ENCODE measurements at places on chromosomes 1 and 21.

GRCh38 chr21:34639882-34640788, 25.2 kb upstream of the RCAN1 start:
- DNase-seq = no peak

GRCh38 chr1:229407206-229408026, 26.5 kb downstream of the ACTA1 start:
- DNase-seq = no peak

GRCh38 chr21:43361493-43362296, 65.2 kb downstream of the SIK1 start:
- no peak for DNase-seq

DNA sequence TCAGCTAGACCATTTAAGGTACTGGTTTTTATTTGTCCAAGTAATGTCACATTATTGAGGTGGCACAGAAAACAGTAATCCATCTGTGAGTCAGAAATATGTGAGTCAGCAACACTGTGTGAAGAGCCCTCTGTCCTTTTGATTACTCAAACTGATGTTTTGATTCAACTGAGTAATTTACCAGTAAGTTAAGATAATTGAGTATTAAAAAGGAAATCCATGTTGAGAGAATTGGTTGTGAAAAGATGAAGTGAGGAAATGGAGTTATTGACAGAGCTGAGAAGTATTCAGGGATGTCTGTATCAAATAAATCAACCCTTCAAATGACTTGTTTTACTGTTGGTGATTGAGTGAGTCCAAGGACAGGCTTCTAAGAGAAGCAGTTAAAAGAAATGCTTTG, 302.7 kb upstream of the SGIP1 start:
- DNase-seq = no peak

DNA sequence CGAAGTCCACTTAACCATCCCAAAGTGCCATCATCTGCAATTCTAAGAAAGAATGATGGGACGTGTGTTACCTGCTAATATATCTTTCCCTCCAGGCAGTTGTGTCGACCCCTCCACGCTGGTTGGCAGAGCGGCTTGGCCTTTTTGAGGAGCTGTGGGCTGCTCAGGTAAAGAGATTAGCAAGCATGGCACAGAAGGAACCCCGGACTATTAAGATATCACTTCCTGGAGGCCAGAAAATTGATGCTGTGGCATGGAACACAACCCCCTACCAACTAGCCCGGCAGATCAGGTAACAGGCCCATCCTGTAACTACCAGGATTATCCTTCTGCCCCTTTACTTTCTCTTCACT, 520 bp downstream of the TARS2 start:
- DNase-seq = no peak

GRCh38 chr1:37478890-37479254, 4.5 kb downstream of the ZC3H12A start:
- DNase-seq = no peak

DNA sequence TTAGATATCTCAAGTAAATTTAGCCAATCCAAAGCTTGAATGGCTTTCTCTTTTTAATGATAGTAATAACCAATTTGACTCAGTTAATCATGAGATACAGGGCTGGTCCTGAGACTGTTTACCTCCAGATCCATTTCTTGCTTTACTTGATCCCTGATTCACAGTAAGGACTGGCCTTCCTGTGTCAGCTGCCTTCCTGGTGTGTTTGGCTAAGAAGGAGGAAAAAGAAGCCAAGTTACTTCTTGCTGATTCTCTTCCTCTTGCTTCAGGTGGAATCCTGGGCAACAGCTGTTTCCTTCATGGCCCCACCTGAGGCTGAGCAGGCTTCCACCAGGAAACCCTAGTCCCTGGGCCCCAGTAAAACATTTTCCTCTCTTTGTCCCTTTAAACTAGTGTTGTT, 14.6 kb upstream of the RC3H1 start:
- DNase-seq = no peak

DNA sequence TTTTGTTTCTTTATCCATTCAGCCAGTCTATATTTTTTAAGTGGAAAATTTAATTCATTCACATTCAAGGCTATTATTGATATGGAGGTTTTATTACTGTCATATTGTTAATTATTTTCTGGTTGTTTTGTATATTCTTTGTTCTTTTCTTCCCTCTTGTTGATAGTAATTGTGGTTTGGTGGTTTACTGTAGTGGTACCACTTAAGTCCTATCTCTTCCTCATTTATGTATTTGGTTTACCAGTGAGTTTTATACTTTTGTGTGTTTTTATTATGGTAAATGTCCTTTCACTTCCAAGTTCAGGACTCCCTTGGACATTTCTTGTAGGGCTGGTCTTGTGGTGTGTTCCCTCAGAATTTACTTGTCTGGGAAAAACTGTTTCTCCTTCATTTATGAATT, 28.1 kb upstream of the PM20D1 start:
- no peak for DNase-seq

- no peak for DNase-seq
These were observed 14.0 kb upstream of the PTAFR start for GRCh38 chr1:28190337-28190979.

All from brain pericyte (primary cell).